Right atrium auricular region (tissue), 2 donors: ENCODE measurements at places on chromosomes 13 and 19. TPM values are rescaled to one million over a fixed set of nuclear protein-coding genes. Genes with fewer than 3 reads are reported as not detected.

DNA sequence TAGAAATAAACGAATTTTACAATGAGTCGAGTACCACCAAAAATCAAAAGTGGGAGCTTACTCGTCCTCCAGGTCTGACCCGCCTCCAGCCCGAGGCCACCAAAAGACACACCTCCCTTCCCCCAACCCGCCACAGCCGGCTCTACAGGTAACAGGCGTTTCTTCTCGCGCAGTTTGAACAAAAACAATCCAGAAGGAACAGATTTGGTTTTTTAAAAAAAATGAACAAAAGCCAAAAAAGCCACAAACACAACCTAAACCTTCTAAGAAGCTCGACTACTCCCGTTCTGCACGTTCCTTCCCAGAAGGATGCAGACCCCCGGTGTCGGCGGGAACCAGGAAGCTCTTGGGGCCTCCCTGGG, 671 bp downstream of the ZDHHC20 start:
- no peak for DNase-seq

- DNase-seq = no peak
Measured at GRCh38 chr13:71213252-71213821, 653.7 kb downstream of the DACH1 start.

GRCh38 chr19:10768936-10769335, 51.1 kb downstream of the DNM2 start:
- DNase-seq = no peak

TMEM238 gene
- total RNA-seq = 1.2 TPM

GRCh38 chr19:48192750-48193149, 22.3 kb downstream of the ZSWIM9 start:
- DNase-seq = no peak

DNA sequence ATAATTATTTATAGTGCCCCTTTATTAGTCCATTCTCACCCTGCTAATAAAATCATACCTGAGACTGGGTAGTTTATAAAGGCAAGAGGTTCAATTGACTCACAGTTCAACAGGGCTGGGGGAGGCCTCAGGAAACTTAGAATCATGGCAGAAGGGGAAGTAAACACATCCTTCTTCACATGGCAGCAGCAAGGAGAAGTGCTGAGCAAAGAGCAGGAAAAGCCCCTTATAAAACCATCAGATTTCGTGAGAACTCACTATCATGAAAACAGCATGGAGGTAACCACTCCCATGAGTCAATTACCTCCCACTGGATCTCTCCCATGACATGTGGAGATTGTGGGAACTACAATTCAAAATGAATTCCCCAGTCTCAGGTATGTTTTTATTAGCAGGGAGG, 89.9 kb upstream of the STARD13 start:
- DNase-seq = no peak
